NCI-H2107 (cell line): ENCODE measurements at places on chromosomes 1 and 21.

DNA sequence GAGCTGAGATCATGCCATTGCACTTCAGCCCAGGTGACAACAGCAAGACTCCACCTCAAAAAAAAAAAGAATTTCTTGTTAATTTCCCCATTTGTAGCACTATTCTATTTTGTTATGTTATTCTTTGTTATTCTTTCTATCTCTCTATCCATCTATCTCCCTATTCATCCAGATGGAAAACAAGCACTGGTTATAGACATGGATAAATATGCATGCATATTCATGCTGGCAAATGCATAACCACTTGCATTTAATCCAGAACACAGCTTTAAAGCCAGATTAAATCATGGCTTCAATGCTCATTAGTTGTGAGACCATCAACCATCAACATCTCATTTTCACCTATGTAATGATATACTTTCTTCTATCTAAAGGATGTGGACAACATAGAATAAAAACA, 21.5 kb upstream of the KLHL20 start:
- no peak for DNase-seq

- DNase-seq, result no peak
Measured at GRCh38 chr1:198443365-198444233, 96.9 kb downstream of the ATP6V1G3 start.

DNA sequence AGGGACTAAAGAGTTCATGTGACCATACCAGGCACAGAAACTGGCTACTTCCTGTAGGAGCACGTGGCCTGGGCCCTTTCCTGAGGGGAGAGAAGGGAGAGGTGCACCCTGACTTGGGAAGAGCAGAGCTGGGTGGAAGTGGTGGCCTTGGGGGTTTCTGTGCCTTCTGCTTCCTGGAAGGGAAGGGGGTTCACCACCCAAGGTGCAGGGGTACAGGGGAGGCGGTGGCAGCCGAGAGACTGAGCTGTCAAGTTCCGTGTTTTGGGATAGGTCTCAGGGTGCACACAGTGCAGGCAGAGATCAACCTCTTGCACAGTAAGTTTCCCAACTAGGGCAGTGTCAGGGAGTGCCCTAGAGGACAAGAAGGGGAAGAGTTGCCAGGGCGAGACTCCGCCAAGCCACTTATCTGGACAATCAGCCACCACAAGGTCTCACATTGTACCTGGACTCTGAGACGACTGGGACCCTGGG, 10.1 kb downstream of the HECTD3 start:
- no peak for DNase-seq

DNA sequence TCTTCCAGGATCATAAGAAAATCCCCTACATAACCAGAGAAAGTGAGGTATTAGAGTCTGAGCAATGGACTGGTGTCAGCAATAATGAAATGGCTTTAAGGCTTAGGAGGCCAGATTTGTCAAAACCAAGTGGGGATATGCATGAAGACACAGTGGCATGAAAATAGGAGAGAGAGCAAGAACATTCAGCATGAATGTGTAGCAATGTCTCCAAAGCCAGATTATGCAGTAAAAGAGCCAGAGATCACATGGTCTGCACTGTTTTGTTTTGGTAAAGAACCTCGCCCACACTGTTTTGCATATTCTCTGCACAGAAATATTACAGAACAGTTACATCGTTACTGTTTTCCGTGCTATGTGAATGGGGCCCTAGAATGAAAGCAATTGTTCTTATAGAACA, 589.4 kb downstream of the PLPP3 start:
- no peak for DNase-seq

GRCh38 chr1:15799928-15800835, 7.3 kb downstream of the UQCRHL start:
- no peak for DNase-seq

DNA sequence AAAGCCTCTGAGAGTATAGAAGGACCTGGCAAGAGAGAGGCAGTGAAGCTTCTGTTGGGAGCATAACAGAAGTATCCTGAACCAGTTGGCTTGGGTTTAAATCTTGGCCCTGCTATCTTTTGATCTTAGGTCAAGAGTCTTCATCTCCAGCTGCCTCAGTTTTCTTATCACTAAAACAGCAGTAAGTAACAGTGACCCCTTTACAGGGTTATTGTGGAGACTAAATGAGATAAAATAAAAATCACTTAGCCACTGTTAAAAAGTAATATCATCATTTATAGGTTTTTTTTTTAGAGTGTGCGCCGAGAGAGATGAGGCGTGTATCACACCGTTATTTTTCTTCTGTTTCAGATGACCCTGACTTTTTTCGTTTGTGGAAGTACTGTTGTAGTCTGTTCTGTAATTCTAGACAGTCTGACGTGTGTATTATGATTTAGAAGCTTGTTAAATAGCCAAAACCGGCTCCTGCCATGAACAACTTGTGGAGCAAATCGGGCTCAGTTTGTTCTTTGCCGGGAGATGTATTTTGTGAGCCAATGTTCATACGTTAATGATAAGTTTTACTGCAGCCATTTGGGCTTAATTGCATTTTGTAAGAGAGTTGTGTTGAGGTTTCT, 1.1 kb downstream of the THRAP3 start:
- DNase-seq, result no peak
